ENCODE measurements at places on chromosomes 2 and 18.

- no peak for DNase-seq
Measured at GRCh38 chr2:165757906-165758675, 36.0 kb downstream of the GALNT3 start.

DNA sequence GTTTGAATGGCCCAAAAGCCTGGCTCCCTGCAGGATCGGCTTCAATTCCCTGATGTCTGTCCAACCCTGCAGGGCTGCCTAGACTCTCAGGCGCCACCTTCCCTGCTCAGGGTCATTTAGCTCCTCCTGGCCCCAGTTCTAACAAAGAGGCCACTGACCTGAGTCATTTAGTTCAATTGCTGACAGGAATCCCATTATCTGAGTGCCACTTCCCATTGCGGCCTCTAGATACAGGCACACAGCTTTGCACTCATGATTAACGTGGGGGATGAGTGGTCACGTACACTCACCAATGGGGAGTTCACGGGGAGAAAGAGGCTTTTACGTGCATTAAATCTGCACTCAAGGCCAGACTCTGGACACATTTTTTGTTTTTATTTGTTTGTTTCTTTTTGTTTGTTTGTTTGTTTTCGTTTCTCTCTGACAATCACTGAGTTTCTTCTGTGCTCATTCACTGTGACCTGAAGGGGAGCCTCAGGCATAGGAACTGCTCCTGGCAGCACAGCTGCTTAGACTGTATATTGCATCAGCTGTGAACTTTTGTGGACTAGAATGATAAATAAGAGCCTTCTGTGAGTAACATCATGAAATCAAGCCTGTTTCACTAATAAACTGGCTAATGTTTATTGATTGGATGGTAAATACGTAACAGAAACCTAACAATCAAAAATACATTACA is 118.9 kb upstream of the CTNNA2 start:
- DNase-seq: no peak

DNA sequence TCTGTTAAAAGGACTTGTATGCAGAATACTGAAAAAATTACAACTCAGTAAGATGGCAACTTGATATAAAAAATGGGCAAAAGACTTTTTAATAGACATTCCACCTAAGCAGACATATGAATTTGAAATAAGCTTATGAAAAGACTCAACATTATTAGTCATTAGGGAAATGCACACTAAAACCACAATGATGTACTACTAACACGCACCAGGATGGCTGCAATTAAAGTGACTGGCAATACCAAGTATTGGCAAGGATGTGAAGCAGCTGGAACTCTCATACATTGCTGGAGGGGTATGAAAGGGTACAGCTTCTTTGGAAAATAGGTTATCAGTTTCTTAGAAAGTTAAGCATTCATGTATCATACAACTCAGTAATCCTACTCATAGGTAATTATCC is 3.2 kb upstream of the ENOSF1 start:
- no peak for DNase-seq

DNA sequence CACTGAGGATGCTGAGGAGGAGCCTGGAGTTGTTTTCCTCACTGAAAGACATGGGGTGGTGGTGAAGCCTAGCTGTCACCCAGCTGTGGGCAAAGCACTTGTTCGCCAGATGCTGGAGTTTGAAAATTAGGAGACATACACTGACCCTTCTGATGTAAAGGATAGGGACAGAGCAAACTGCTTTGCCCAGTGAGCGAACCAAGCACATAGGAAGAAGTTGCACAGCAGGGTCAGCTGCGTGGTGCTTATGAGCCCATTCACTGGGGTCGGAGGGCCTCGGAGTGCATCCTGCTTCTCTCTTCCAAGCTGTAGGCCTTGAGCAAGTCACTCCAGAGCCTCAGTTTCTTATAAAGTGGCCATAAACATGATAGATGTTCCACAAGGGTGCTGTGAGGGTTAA is 50.9 kb downstream of the HK2 start:
- no peak for DNase-seq

DNA sequence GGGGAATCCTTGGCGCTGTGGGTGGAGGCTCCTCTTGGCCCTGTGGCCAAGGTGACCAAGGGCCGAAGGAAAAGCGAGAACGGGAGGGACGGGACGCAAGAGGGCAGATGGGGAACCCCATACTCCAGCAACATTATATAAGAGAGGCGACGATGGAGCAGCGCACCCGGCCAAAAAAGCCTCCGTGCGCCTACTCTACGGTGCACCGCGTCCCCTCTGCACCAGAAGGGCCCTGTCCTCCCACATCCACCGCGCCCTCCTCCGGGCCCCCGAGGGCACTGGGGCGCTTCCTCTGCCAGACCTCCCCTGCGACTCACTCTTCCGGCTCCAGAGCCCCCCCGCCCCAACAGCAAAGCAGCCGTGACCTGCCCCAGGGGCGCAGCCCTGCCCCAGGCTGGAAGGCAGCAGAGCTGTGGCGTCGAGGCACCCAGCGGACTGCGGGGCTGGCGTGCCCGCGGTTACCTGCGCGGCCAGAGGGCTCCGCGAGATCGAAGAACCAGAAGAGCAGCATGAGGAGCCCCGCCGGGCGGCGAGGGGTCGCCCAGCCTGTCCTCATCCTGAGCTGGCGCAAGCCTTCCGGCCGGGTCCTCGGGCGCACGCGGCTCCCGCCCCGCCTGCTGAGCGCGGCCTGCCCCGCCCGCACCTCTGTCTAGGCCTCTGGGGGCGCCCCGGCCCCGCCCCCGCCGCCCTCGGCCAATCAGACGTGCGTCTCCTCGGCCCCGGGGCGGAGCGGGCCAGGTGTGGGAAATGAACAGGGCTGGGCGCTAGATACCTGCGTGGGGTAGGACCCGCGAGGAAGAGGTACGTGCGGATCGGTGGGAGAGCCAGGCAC is 106.3 kb upstream of the CD302 start:
- DNase-seq: peak; percentile 87

DNA sequence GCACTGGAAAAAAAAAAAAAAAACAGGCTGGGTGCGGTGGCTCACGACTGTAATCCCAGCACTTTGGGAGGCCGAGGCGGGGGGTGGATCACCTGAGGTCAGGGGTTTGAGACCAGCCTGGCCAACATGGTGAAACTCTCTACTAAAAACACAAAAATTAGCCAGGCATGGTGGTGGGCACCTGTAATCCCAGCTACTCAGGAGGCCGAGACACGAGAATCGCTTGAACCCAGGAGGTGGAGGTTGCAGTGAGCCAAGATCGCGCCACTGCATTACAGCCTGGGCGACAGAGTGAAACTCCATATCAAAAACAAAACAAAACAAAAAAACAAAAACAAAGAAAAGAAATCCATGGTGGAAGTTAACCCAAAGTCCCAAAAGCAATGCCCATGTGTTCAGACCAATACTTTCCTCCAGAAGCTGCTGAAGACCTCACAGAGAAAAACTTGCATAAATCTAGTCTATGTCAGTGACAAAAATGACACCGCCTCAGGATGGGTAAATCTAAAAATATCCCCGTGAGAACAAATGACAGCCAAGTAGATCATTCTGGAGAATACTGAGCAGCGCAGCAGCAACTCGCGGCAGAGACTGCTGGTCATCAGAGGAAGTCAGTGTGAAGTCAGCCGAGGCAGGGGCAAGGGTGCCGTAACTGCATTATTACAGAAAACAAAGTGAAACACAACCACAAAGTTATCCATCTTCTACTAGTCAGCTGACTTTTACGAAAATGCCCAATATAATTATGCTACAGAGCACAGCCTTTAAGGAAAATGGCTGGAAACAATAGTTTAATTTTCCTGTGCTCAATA is 41.0 kb downstream of the LPIN2 start:
- DNase-seq: peak; percentile 75

DNA sequence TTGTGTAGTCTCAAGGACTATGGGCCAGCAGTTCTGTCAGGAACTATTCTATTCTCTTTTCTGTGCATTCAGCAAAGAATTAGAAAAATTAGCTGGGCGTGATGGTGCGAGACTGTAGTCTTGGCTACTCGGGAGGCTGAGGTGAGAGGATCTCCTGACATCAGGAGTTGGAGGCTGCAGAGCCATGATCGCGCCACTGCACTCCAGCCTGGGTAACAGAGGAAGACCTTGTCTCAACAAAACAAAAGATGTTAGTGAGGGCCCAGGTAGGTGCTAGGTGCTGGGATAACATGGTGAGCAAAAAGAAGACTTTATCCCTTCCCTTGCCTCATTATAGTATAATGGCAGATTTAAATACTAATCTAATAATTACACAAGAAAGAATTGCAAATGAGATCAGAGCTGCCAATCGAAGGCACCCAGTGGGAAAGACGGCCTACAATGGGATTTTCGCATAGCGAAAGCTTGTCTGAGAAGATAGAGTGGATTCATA is 447 bp upstream of the MRPL19 start:
- DNase-seq: no peak

DNA sequence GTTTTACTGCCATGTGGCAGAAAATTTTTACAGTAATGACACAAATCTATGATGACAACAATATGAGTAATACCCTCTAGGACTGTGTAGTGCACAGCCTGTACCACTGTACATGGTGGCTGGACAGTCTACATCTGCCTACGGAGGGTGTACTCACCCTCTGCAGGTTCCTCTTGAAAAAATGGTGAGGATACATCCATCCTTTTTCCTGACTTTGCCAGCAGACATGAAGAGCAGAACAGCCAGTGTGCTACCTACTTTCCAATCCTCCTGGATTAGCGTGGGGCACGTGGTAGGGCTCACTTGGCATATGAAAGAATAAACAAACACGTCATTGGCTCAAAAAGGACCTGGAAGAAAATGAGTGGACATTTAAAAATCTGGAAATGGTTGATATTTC is 62.6 kb downstream of the TRPM8 start:
- no peak for DNase-seq

GRCh38 chr18:59823596-59824195 is 76.1 kb upstream of the PMAIP1 start:
- peak; percentile 67 for DNase-seq

DNA sequence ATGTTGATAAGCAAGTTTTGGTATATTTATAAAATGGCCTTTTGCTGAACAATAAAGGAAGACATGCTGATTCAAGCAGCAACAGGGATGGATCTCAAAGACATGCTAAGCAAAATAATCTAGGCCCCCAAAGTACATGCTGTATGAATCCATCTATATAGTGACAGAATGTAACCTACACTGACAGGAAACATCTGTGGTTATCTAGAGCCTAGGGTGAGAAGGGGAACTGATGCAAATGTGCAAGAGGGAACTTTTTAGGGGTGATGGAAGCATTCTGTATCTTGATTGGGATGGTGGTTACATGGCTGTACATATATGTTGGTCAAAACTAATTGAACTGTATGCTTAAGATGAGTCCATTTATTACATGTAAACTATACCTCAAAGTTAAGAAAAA is 24.2 kb downstream of the CNRIP1 start:
- DNase-seq: no peak

DNA sequence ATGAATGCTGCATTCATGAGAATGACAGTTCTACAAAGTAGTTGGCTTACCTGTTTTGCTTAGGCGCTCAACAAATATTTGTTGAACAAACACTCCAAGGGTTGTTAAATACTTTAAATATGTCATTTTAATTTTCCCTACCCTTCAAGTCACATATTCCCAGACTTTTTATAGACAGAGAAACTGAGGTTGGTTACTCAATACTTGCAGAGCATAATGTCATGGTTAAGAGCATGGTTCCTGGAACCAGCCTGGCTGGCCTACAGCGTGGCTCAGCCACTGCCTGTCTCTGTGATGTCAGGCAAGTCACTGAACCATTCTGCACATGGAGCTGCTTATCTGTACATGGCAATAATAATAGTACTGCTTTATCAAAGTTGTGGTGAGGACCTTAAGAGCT is 120.0 kb upstream of the STK17B start:
- no peak for DNase-seq

DNA sequence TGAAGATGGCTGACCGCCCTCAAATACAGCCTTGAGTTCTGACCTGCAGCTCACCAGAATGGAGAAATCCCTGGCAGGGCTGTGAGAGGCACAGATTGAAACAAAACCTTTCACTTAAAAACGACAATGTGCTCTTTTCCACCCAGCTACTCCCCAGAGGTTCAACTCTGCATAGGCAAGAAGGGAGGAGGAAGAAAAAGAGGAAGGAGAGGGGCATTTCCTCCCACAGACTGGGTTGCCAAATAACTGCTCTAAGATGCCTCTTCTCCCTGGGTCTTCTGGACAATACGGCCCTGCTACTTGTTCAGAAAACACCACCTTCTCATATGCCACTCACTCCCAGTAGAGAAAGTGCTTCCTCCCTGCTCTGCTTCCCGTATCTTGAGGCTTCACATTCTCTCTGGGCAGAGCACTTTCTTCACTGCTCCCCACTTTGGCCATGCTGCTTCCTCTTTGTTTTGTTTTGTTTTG is 136.4 kb upstream of the SLC1A4 start:
- no peak for DNase-seq

DNA sequence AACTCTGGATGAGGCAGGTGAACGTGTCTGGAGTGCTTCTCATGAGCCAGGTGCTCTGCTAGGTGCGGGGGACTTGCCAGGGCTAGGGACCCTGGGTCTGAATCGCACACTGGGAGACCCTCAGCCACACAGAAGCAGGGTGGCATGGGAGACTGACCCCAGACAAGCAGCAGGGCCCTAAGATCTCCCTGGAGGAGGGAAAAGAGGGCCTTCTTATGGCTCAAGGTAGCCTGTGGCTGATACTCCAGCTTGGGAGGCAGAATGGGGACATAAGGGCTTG is 12.8 kb upstream of the CIB4 start:
- no peak for DNase-seq

DNA sequence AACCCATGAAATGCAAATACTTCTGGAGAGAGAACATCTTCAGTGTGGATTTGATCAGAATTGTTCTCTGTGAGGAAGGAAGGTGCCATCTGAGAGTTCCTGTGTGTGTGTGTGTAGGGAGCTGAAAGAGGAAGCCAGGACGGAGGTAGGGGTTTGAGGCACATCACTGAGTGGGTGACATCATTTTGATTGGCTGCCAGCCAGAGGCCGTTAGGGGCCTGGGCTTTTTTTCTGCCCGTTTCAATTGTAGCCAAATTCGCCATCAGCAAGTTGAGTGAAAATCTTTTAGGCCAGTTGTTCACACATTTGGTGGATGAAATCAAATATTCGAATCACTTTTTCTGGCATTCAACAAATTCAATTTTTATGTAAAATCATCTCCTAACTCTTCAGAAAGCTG is 48.9 kb downstream of the TSN start:
- peak; percentile 5 for DNase-seq

GRCh38 chr2:101017371-101017770 is 15.3 kb downstream of the RPL31 start:
- no peak for DNase-seq

GRCh38 chr18:11810379-11810778 is 40.8 kb upstream of the CHMP1B start:
- DNase-seq: no peak

DNA sequence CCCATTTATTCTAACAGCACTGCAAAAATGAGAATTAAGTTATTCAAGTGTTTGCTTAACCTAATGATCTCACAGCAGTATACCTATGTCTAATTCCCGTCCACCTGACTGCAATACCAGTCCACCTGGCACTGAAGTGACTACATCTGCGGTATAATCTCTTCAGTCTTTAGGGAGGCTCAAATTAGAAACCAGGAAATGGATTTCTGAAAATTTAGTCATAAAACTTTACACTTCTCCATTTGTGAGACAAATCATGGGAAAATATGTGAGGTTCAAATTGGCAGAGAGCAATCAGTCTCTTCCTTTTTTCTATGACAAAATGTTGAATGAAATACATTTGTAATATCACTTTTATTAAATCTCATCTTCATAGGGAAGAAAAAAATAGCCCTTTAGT is 33.0 kb downstream of the FTCDNL1 start:
- no peak for DNase-seq

GRCh38 chr2:203492965-203493364 is 42.1 kb downstream of the RAPH1 start:
- DNase-seq: no peak
